ENCODE measurements at places on chromosomes 11 and 22.

GRCh38 chr11:133015457-133015856 lies 516.8 kb downstream of the OPCML start:
- DNase-seq, result no peak

GRCh38 chr11:119432484-119433357 lies 9.7 kb upstream of the THY1 start:
- DNase-seq, result no peak

- DNase-seq, result no peak
Observed at GRCh38 chr11:19845626-19846025, 133.0 kb downstream of the NAV2 start.

DNA sequence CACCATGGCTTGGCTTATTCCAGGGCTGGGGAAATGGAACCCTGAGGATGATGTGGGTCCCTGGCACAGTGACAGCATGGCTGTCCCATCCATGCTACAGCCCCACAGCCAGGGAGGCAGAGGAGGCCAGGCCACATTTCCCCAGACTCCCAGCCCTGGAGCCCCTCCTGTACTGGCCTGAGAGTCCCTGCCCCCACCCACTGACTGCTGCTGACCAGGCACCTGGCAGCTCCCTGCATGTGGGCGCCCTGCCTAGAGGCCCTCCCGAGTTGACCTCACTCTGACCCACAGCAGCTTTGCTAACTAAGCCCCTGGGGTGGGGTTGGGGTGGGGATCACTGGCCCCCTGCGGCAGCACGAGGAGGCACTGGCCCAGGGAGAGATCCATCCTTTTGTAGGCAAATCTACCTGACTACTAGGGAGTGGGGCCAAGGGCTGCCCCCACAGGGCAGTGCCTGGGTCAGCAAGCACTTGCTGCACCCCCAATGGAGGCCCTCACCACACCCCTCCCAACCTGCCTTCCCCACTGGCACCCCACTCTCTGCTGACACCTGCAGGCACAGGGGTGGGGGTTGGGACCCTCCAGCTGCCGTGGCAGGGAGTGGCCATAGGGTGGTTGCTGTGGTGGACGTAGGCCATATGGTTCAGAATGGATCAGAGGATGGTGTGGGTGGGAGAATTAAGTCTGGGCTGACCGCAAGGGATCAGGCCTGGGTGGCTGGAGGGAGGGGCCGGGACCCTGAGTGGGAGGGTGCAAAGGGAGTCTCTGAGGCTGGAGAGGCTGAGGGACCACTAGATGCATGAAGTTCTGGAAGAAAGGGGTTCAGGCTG lies 17.4 kb downstream of the ARVCF start:
- no peak for DNase-seq

- no peak for DNase-seq
Observed at GRCh38 chr22:30244066-30244465, 2.5 kb downstream of the LIF start.

- DNase-seq, result no peak
Observed at GRCh38 chr22:29539105-29539504, 14.5 kb downstream of the THOC5 start.

- no peak for DNase-seq
Observed at GRCh38 chr11:61522881-61523280, 14.3 kb downstream of the LRRC10B start.

- no peak for DNase-seq
Observed at GRCh38 chr22:47174671-47175112, 412.2 kb downstream of the TBC1D22A start.

DNA sequence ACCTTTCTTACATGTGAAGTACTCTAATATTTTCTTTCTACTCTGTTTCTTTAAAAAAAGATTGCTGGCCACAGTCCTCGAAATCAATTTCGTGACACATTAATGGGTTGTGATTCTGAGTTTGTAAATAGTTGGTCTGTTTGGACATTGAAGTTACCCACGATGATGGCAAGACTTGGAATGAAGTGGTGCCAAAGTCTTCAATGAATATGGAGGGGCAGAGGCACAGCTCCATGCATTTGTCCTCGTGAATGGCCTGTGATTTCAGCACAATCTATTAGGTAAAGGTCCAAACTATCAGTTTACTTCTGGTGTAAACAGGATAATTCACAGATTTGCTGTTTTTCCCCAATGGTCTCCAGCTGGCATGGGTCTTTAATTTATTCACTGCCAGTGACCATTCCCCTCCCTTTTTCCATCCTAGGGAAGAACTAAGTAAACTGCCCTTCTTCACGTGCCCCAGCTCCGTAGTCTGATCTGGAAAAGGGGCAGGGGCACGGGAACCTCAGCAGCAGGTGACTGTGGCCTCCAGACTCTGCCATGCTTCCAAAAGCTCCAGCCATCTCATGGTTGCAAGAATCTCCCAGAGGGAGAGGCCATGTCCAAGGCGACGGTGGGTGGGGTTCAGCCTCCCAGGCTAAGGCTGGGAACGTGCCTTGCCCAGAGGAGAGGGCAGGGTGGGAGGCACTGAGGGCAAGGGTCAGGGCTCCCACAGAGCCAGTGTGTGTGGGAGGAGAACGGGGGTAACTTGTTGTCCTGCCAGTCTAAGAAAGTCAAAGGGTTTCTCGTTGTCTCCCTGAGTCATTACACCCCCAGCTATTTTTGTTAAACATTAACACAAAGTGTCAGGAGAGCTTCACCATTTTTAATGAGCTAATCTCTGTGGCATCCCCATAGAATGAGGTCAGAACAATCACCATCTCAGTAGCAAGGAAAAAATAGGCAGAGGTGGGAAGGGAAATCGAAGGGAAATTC lies 16.9 kb upstream of the PEX26 start:
- DNase-seq, result no peak

- no peak for DNase-seq
Observed at GRCh38 chr22:26985931-26986782, 328.8 kb downstream of the MIAT start.

DNA sequence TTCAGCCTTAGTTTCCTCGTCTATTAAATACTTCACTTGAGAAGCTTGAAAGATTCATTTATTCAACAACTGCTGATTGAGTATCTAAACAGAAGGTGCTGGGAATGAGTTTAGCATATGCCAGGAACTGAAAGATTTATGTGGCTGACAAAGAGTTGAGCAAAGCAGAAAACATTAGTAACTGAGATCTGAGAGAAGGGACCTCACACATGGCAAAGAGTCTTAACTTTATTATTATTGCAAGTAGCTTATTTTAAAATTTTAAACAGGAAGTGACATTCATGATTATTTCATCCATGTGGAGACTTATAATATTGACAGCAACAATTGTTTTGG lies 133.6 kb downstream of the CASP12 start:
- DNase-seq, result no peak

DNA sequence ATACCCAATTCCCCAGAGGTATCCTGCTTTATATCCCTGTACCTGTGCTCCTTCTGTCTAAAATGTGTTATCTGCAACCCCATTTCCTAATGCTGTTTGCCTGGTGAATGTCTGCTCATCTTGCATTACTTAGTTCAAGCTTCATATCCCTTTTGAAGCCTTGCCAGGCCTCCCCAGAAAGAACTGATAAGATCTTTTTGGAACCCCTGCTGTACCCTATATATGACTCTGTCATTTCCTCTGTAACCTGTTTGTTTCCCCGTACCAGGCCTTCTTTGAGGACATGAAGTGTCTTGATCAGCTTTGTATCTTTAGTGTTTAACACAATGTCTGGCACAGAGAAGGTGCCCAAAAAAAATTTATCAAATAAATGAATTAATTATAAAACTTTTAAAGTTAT lies 77.6 kb downstream of the LIF start:
- no peak for DNase-seq

- DNase-seq, result no peak
Observed at GRCh38 chr11:131253142-131253655, 117.2 kb upstream of the NTM start.

DNA sequence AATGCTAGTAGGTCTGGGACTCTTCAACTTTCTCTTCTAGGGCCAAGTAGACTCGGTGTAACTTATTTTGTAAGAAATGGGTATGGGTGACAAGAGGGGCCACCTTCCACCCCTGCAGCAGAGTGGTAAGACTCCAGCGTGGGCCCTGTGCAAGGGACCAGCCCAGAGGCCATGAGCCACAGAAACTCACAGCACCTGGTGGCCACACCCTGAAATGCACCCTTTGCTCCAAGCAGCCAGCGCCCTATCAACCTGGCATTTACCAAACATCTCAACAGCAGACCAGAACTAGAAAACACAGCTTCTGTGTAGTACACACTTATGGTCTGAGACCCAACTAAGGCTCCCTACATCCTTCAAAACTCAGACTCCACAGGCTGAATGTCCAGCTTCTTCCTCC lies 5.7 kb downstream of the CDCA5 start:
- peak; percentile 72 for DNase-seq

GRCh38 chr11:94882931-94883330 lies 90.4 kb downstream of the CWC15 start:
- DNase-seq, result no peak

- DNase-seq, result no peak
Observed at GRCh38 chr22:47059076-47059475, 296.6 kb downstream of the TBC1D22A start.

DNA sequence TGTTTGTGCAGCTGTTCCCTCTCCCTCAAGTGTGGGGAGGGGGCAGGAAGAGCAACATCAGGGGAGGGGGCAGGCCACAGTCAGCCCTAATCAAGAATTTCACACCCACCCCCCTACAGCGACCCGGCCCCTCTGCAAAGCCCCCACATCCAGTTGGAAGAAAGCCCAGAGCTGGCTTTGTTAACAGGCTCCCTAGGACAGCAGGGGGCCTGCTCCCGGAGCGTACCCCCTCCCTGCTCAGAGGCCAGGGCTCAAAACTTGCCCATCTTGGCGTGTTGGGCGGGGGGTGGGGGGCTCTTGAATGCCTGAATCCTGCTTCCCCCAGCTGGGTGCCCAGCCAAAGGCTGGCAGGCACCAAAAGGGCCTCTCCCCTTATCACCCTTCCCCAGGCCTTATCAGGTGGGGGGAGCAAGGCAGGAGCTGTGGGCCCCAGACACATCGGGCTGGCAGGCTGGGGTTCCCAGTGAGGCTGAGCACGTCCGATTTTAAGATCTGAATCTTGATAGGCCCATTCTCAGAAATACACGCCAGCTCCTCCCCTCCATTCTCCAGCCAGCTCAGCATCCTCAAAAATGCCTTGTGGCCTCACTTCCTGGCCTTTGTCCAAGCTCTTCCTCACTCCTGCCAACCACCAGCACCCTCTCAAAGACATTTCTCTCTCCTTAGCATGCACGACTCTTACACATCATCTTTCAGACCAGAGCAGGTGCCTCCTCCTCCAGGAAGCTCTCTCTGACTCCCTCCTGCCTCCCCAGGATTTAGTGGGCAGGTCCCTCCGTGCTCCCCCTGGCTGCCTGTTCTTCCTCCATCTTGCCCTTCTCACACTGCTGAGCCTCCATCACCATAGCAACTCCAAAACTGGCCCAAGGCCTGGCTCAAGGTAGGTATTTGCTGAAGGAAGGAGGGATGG lies 384.8 kb downstream of the MN1 start:
- no peak for DNase-seq

- no peak for DNase-seq
Observed at GRCh38 chr22:23072077-23072910, 2.0 kb downstream of the GNAZ start.

DNA sequence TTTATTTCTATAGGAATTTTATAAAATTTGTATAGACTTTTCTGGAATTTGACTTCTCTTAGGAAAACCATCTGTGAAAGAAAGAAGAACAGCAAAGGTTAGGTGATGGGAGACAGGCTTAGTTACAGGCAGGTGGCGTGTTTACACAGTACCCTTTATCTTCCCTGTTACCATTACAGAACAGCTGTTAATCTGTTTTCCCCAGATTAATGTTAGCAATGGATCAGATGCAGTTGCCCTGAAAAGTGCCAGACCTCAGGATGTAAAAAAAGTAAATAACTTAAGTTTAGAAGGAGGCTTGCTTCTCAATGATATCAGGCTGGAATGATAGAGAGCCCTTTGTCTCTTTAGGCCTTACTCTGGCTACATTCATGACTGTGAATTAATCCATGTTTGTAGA lies 1186.5 kb upstream of the TENM4 start:
- no peak for DNase-seq

- DNase-seq, result no peak
Observed at GRCh38 chr11:129386795-129387397, 11.2 kb downstream of the BARX2 start.

GRCh38 chr11:34564807-34565241 lies 51.2 kb upstream of the ELF5 start:
- no peak for DNase-seq

DNA sequence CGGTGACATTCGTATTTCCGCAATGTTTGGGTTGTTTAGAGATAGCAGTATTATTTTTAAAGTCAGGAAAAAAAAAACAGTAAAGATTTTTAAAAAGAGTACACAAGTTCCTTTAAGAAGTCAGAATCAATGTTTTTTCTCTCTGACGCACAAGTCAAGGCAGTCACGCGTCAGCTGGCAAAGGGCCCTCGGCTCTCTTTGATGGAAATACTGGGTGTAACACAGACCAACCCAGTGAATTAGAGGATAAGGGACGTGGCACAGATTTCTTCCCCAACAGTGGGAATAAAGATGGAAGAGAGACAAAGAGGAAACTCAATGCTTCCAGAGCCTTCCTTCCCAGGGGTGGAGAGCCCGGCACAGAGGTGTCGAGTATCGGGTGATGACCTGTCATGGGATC lies 13.4 kb downstream of the ASCC2 start:
- no peak for DNase-seq

- DNase-seq, result peak; percentile 72
Observed at GRCh38 chr11:19241260-19242178, 774 bp upstream of the E2F8 start.

- DNase-seq, result peak; percentile 59
Observed at GRCh38 chr22:35629406-35630216, 12.5 kb upstream of the MB start.

- no peak for DNase-seq
Observed at GRCh38 chr11:88341522-88342251, 4.2 kb upstream of the CTSC start.

GRCh38 chr22:17250380-17251082 lies 31.3 kb upstream of the ADA2 start:
- DNase-seq, result no peak

DNA sequence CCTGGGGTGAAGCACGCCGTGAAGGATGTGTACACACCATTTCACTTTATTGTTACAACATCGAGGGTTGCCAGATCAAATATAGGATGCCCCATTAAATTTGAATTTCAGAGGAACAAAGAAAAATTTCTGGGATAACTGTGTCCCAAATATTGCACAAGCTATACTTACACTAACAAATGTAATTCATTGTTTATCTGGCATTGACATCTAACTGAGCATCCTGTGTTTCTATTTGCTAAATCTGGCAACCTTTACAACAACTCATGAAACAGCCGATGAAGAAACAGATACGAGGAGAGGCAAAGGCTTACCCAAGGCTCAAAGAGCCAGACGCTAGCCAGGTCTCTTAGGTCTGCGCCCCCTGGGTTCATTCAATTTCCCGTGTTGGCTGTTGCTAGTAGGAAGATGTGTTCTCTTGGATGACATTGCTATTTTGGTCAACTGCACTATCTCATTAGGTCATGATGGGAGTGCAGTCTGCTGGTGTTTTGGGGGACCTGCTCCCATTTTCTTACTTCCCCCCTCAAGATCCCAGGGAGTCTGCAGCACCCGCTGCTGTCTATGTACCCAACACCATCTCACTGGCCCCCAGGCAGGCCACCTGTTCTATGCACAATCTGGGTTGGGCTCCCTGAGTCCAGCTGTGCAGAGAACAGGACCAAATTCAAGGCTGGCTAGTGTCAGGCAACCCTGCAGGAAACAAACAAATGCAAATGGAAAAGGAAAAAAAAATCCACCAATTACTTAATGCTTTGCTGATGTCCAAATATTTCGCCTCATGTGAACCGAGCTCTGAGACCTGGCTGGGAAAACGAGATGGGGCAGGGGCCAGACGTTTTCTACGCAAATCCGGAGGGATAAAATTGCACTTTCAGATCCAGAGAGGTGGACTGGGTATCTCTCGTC lies 560.9 kb downstream of the MIAT start:
- DNase-seq, result no peak

GRCh38 chr11:87022254-87022653 lies 15.5 kb upstream of the TMEM135 start:
- DNase-seq, result no peak
